ENCODE measurements at places on chromosomes 1 and 21. TPM values are rescaled to one million over a fixed set of nuclear protein-coding genes. Genes with fewer than 3 reads are reported as not detected.

Gene GJB3
- total RNA-seq: not detected

Gene KCNA3
- total RNA-seq: 1.1 TPM

Gene KLHDC9
- 5.1 TPM for total RNA-seq

Gene EPHA8
- not detected for total RNA-seq

Gene KRTAP21-2
- not detected for total RNA-seq

- DNase-seq: no peak
- peaks cover 16% of the 10 kb centered on the region for H3K4me1 ChIP-seq
- H3K27ac ChIP-seq: peak overlapping the region; percentile 56
- no peaks in the 10 kb centered on the region for H3K27me3 ChIP-seq
- H3K36me3 ChIP-seq: no peaks in the 10 kb centered on the region
- H3K4me3 ChIP-seq: no peak overlapping the region
Observed at GRCh38 chr1:28927648-28928313, 13.4 kb downstream of the EPB41 start.

DNA sequence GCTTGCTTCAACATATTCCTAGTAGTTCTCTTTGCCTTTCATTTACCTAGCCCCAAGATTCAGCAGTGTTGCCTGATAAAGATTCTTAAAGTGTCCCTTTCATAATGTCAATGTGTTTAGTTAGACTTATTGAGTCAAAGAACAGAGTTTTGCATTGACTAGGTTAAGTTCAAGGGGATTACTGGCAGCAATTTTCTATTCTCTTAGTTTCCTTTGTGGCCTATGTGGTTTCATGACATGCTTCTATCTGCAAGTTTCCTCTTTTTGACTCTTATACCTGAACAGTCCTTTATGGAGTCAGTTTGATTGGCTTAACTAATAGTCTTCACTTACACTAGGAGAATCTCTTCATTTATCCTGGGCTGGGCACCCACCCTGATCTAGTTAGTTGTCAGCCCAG, 151.3 kb downstream of the ADGRL4 start:
- no peaks in the 10 kb centered on the region for H3K36me3 ChIP-seq
- H3K27me3 ChIP-seq: no peaks in the 10 kb centered on the region
- no peak for DNase-seq
- no peak overlapping the region for H3K27ac ChIP-seq
- H3K4me1 ChIP-seq: no peaks in the 10 kb centered on the region
- no peak overlapping the region for H3K4me3 ChIP-seq

- H3K36me3 ChIP-seq: peaks cover 17% of the 10 kb centered on the region
- H3K27ac ChIP-seq: peak overlapping the region; percentile 78
- H3K4me1 ChIP-seq: peaks cover 60% of the 10 kb centered on the region
- no peak overlapping the region for H3K4me3 ChIP-seq
- no peak for DNase-seq
- H3K27me3 ChIP-seq: no peaks in the 10 kb centered on the region
Observed at GRCh38 chr1:10632691-10633090, 157.9 kb downstream of the PEX14 start.

DNA sequence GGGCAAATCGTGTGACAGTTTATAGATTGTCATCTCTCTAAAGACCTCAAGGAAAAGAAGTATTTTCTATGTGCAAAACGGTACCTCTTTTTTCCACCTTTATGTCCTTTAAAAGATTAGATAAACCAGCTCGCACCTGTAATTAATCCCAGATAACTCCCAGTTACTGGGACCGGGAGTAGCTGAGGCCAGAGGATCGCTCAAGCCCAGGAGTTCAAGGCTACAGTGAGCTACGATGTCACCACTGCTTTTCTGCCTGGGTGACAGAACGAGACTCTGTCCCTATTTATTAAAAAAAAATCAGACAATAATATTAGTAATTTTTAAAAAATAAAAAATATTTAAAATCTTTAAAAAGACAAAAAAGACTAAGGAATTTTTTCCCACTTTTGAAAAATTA, 141.4 kb downstream of the NR5A2 start:
- no peaks in the 10 kb centered on the region for H3K4me1 ChIP-seq
- no peak overlapping the region for H3K4me3 ChIP-seq
- no peaks in the 10 kb centered on the region for H3K36me3 ChIP-seq
- H3K27ac ChIP-seq: no peak overlapping the region

DNA sequence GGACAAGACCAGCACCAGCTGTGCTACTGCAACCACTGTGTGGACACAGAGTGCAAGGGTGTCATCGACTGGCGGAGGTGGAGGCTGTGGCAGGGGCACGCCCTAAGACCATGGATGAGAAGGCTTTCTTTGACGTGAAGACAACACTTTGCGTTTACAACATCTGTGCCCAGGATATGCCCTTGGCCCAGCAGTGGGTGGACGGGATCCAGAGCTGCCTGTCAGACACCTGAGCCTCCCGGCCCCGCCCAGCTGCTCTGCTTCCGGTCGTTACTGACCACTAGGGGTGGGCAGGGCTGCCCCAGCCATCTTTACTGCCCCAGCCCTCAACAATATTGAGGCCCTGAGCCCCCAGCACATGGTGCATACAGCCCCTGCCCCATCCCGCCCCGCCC, 21.4 kb upstream of the NPPB start:
- no peaks in the 10 kb centered on the region for H3K36me3 ChIP-seq
- no peak overlapping the region for H3K4me3 ChIP-seq
- peak overlapping the region; percentile 28 for H3K27ac ChIP-seq
- DNase-seq: no peak
- H3K27me3 ChIP-seq: no peaks in the 10 kb centered on the region

- H3K27ac ChIP-seq: no peak overlapping the region
- no peak overlapping the region for H3K4me3 ChIP-seq
- H3K36me3 ChIP-seq: no peaks in the 10 kb centered on the region
- H3K4me1 ChIP-seq: no peaks in the 10 kb centered on the region
Observed at GRCh38 chr1:40363721-40364120, 9.8 kb upstream of the SMAP2 start.

DNA sequence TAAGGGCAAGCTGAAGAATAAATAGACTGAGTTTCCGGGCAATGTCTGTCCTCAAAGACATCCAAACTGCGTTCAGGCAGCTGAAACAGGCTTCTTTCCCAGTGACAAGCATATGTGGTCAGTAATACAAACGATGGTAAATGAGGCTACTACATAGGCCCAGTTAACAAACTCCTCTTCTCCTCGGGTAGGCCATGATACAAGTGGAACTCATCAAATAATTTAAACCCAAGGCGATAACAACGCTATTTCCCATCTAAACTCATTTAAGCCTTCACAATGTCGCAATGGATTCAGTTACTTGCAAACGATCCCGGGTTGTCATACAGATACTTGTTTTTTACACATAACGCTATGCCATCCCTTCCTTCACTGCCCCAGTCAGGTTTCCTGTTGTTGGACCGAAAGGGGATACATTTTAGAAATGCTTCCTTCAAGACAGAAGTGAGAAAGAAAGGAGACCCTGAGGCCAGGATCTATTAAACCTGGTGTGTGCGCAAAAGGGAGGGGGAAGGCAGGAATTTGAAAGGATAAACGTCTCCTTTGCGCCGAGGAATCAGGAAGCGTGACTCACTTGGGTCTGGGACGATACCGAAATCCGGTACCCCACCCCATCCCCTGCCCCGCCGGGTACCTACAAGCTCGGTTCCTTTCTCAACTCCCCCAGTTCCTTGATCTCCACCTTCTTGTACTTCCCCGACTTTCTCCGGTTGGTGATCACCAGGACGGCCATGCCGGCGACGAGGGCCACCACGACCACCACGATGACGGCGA, 1.3 kb downstream of the TACSTD2 start:
- H3K27me3 ChIP-seq: peaks cover 33% of the 10 kb centered on the region
- peak overlapping the region; percentile 50 for H3K4me3 ChIP-seq
- H3K36me3 ChIP-seq: no peaks in the 10 kb centered on the region

DNA sequence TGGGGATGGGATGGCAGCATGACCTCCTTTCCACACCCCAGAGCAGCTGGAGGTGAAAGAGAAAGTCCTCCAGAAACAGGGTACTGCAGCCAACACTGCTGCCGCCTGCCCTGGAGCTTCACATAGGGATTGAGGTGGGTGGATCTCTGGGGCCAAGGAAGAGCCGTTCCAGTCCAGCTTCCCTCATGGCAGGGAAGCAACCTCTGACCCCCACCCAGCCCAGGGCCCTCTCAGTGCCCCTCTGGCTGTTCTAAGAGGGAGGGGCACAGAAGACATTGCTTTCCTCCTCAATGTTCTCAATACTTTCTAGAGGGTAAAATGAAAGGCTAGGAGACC, 5.7 kb downstream of the KIF21B start:
- H3K36me3 ChIP-seq: no peaks in the 10 kb centered on the region
- H3K27ac ChIP-seq: no peak overlapping the region
- H3K4me3 ChIP-seq: no peak overlapping the region
- DNase-seq: no peak
- no peaks in the 10 kb centered on the region for H3K27me3 ChIP-seq

- H3K4me3 ChIP-seq: no peak overlapping the region
- no peaks in the 10 kb centered on the region for H3K27me3 ChIP-seq
- H3K36me3 ChIP-seq: no peaks in the 10 kb centered on the region
- H3K27ac ChIP-seq: no peak overlapping the region
- H3K4me1 ChIP-seq: no peaks in the 10 kb centered on the region
Observed at GRCh38 chr1:107618539-107618938, 346.4 kb downstream of the VAV3 start.

GRCh38 chr1:101137144-101138126, 99.4 kb upstream of the S1PR1 start:
- no peak for DNase-seq
- H3K4me3 ChIP-seq: no peak overlapping the region

DNA sequence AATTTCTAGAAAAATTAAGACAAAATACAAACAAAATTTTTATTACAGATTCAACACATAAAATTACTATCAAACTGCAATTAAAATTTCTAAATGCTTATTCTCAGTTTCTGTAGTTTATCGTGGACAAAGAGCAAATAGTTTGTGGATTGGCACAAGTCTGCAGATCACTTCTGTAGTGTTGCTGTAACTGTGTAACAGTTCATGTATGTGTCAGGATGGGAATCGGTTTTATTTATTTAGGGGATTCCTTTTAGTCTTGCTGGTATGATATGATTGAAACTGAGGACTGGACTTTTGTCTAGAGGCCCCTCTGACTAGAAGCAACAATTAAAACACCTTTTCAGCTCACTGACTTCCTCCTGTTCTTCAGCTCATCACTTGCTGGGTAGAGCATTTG, 60.8 kb downstream of the LRIG2 start:
- no peak overlapping the region for H3K4me3 ChIP-seq
- no peak overlapping the region for H3K27ac ChIP-seq
- peaks cover 7% of the 10 kb centered on the region for H3K36me3 ChIP-seq
- peaks cover 9% of the 10 kb centered on the region for H3K4me1 ChIP-seq
- no peak for DNase-seq

GRCh38 chr21:44818640-44819011, 764 bp upstream of the SUMO3 start:
- no peaks in the 10 kb centered on the region for H3K27me3 ChIP-seq
- peaks cover 3% of the 10 kb centered on the region for H3K36me3 ChIP-seq
- peak overlapping the region; percentile 73 for H3K4me3 ChIP-seq

GRCh38 chr1:157089789-157090188, 9.8 kb downstream of the ETV3L start:
- DNase-seq: no peak
- H3K36me3 ChIP-seq: no peaks in the 10 kb centered on the region
- no peak overlapping the region for H3K27ac ChIP-seq
- H3K27me3 ChIP-seq: no peaks in the 10 kb centered on the region

GRCh38 chr1:14968251-14968851, 185.2 kb upstream of the TMEM51 start:
- peaks cover 44% of the 10 kb centered on the region for H3K4me1 ChIP-seq
- DNase-seq: no peak
- H3K36me3 ChIP-seq: no peaks in the 10 kb centered on the region
- peak overlapping the region; percentile 69 for H3K27ac ChIP-seq
- no peaks in the 10 kb centered on the region for H3K27me3 ChIP-seq

GRCh38 chr1:167555971-167556714, 2.6 kb upstream of the CREG1 start:
- H3K27me3 ChIP-seq: no peaks in the 10 kb centered on the region
- DNase-seq: no peak
- no peak overlapping the region for H3K4me3 ChIP-seq
- no peak overlapping the region for H3K27ac ChIP-seq
- peaks cover 37% of the 10 kb centered on the region for H3K4me1 ChIP-seq

GRCh38 chr1:112708002-112708448, 1.1 kb upstream of the RHOC start:
- H3K36me3 ChIP-seq: peaks cover 16% of the 10 kb centered on the region
- no peaks in the 10 kb centered on the region for H3K27me3 ChIP-seq
- peak overlapping the region; percentile 100 for H3K27ac ChIP-seq
- H3K4me3 ChIP-seq: no peak overlapping the region
- peaks cover 33% of the 10 kb centered on the region for H3K4me1 ChIP-seq
- DNase-seq: no peak

GRCh38 chr1:173257805-173258204, 50.7 kb upstream of the TNFSF4 start:
- H3K36me3 ChIP-seq: no peaks in the 10 kb centered on the region
- no peaks in the 10 kb centered on the region for H3K27me3 ChIP-seq
- H3K4me1 ChIP-seq: no peaks in the 10 kb centered on the region
- H3K4me3 ChIP-seq: no peak overlapping the region
- H3K27ac ChIP-seq: no peak overlapping the region

DNA sequence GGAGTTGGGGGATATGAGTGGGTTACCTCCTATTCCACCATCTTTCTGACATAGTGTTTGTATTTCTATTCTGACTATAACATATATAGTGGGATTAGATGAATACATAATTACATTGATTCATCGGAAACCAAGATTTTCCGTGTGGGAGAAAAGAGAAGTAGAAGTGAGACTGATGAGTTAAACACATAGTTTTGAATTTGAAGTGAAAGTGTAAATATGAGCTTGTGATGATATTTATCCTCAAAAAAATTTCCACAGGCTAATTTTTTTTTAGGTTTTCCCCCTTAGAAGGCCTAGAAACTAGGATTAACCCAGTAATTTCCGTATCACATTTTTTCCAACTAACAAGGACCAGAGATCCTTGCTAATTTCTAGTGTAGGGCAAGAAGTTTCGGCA, 6.9 kb downstream of the CD1B start:
- DNase-seq: no peak
- H3K36me3 ChIP-seq: no peaks in the 10 kb centered on the region
- H3K27me3 ChIP-seq: no peaks in the 10 kb centered on the region
- H3K27ac ChIP-seq: no peak overlapping the region
- H3K4me3 ChIP-seq: no peak overlapping the region

- no peak overlapping the region for H3K4me3 ChIP-seq
- no peaks in the 10 kb centered on the region for H3K36me3 ChIP-seq
- no peak for DNase-seq
- H3K27me3 ChIP-seq: no peaks in the 10 kb centered on the region
Observed at GRCh38 chr1:100382657-100383056, 30.4 kb downstream of the CDC14A start.

DNA sequence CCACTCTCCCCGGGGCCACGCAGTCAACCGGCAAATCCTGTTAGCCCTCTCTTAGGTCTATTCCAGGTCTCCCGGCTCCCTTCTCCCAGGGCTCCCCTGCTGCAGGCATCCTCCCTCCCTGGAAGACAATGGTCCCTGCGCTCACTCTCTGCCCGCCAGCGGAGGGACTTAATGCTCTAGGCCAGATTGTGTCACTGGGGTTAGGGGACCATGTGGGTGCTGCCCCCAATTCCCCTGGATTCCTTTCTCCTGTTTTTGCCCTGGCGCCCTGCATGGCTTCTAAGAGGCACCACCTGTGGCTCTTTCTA, 8.2 kb downstream of the FAM131C start:
- H3K27ac ChIP-seq: no peak overlapping the region
- H3K36me3 ChIP-seq: no peaks in the 10 kb centered on the region
- no peak overlapping the region for H3K4me3 ChIP-seq
- H3K4me1 ChIP-seq: peaks cover 9% of the 10 kb centered on the region
- H3K27me3 ChIP-seq: no peaks in the 10 kb centered on the region

- H3K27me3 ChIP-seq: no peaks in the 10 kb centered on the region
- H3K36me3 ChIP-seq: no peaks in the 10 kb centered on the region
- peaks cover 19% of the 10 kb centered on the region for H3K4me1 ChIP-seq
- no peak overlapping the region for H3K4me3 ChIP-seq
Observed at GRCh38 chr1:25629836-25630235, 13.2 kb downstream of the MAN1C1 start.
